ENCODE measurements at places on chromosomes 5 and 9.

DNA sequence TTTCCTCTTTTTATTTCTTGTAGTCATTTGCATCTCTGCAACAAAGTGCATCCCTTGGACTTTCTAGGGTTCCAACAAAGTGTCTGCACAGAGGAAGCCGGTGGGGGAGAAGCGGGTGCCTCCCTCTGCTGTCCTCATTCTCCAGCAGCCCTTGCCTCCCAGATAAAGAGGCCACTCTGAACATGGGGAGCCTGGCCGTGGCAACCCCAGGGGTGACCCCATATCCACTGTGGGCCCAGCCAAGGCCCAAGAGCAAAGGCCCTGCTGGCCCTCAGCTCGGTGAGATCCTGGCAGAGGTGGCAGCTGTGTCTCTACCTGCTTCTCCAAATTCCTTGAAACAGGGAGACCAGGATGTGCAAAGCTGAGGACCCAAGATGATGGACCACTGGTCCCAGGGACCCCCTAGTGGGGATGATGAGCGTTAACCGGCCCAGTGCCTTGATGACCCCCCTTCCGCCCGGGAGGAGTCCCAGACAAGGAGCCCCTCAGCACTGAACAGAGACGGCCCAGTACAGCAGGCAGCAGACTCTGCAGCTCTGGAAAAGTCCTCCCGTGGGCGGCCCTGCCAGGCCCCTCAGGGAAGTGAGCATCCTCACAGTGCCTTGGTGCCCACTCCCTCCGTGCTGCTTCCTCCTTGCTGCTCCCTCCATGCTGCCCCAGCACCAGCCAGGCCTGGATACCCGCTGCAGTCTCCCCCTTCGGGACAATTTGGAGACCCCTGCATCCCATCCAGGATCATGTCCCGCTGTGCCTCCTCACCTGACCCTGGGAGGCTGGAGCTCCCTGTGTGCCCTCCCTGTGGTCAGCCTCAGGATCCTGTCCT lies 62.5 kb downstream of the MRPL36 start:
- no peak for DNase-seq

GRCh38 chr9:126489581-126490213 lies 124.0 kb upstream of the LMX1B start:
- no peak for DNase-seq

DNA sequence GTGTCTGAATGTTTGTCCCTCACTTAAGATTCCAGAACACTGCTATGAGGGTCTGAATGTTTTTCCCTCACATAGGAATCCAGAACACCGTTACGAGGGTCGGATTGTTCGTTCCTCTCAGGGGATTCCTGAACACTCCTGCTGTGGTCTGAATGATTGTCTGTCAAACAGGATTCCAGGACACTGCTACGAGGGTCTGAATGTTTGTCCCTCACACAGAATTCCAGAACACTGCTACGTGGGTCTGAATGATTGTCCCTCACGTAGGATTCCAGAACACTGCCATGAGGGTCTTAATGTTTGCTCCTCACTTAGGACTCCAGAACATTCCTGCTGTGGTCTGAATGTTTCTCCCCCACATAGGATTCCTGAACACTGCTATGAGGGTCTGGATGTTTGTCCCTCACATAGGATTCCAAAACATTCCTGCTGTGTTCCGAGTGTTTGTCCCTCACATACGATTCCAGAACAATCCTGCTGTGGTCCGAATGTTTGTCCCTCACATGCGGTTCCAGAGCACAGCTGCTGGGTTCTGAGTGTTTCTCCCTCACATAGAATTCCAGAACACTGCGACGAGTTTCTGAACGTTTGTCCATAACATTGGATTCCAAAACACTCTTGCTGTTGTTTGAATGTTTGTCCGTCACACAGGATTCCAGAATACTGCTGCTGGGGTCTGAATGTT lies 199.5 kb downstream of the FOXD4L6 start:
- no peak for DNase-seq

DNA sequence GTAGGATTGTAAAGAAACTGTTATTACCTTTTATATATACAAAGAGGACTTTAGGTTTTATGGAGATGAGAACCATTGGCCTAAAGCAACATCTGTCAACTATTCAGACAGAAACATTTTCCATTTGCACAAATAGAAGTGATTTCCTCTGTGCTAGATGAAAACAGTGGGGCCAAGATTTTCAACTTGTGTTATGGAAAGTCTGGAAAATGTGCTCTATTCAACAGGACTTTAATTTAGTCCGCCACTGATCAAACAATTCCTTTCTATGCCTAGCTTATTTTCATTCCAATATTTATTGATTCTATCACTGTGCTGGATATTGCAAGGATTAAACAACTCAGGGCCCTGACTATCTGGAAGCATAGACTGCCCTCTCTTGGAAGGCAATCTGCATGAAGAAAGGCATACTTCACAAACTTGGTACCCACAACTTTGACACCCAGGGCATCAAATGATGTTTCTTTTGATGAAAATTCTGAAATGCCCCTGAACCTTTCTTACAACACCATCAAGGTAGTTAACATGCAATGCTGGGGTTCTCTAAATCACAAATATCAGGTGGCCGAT lies 126.6 kb upstream of the HMHB1 start:
- DNase-seq: no peak

GRCh38 chr5:5025774-5026408 lies 114.2 kb upstream of the ADAMTS16 start:
- no peak for DNase-seq

DNA sequence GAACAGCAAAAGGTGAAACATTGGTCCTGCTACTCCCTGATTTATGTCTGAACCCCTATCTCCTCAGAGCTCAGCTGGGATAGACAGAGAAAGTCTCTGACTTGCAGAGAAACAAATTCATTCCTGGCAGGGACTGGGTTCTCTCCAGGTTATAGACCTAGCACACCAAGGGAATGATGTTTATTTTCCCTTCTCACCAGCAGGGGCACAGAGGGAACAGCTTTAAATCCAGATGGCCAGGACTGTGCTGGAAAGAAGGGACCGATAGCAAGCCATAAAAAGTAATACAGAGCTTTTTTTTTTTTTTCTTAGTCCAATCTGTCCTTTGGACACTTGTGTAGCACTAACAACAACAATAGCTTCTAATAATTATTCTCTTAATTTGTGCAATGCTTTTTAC lies 141.1 kb upstream of the C9orf72 start:
- DNase-seq: no peak

DNA sequence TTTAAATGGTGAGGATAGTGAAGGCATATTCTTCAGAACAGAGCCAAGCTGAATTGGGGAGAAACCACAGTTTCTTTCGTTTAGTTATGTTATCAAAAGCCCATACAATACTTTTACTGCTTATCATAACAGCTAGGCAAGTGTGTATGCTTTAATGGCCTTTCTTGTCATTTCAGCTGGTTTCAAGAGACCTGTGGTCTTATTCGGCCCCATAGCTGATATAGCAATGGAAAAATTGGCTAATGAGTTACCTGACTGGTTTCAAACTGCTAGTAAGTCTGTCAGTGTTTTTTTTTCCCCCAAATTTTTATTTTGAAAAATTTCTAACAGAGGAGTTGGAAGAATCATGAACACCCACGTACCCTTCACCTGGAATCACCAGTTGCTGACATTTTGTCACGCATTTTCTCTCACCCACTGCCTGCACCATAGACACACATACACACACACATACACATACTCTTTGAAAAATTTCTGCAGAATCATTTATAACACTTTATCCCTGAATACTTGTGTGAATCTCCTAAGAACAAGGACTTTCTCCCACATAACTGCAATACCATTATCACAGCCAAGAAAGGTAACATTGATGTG lies 63.7 kb downstream of the TJP2 start:
- DNase-seq: no peak

DNA sequence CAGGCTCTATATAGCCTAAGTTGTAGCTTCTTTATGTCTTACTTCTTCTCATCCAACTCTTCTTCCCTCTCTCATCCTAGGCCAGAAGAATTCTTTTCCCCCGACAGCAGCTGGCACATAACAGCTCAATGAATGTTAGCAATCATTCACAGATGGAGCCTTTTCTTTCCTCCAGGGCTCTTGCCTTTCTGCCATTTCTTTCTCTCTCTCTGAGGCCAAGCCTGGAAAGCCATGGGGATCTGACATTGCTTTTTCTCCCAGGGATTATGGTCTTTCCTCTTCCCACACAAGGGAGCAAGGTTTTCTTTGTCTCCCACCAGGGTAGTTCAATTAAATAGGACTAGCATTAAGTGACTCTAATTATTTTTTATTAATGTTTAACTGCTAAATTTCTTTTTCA lies 20.5 kb downstream of the SMIM15 start:
- no peak for DNase-seq

GRCh38 chr9:128275198-128276007 lies at the start of gene GOLGA2:
Gene GOLGA2, minus strand, starts transcription at chr9:128276007. Its CDS starts 31 bp downstream, at chr9:128275976.
- no peak for DNase-seq

DNA sequence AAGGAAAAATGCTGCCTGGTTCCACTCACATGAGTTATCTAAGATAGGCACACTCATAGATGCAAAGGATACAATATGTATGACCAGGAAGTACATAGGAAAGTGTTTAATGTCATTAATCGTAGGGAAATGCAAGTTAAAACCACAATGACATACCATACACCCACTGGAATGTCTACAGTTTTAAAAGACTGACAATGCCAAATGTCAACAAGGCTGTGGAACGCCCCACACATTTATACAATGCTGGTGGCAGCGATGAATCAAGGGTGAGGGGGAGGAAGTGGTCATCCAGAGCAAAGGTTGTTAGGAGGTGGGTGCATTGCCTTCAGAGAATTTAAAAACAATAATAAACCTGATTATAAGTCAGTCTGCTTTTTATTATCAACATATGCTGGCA lies 437.8 kb downstream of the ARHGEF28 start:
- no peak for DNase-seq

- DNase-seq: no peak
Measured at GRCh38 chr9:13758936-13759335, 479.4 kb upstream of the MPDZ start.

DNA sequence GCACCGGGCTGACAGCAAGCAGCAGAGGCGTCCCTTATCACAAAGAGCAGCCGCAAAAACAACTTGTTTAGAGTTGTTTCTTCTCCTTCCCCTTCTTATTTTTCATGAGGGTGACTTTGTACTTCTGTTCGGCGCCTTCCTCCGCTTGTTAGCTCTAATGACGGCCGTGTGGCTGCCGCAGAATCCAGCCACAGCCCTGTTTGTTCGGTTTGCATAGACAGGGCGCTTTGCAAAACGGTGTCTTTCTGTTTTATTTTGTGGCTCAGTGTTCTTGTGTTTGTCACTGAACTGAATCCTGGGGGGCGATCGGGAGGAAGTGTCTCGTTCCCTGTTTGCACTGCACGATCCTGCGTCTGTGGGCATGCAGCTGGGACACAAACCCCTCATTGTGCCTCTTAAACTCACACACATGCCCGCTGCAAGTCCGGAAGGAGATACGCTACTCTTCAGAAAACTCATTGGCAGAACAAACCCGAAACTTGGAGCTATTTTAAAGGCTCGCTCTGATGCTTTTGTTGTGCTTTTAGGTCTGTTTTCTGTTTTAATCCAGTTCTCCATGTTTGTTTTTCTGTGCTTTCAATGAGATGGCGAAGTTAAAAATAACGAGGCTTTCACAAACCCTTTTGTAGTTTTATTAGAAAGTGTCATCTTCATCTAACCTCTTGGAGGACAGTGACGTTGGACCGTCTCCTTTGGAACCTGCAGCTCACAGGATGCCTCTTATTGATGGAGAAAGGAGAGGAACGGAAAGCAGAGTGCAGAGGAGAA lies 213.9 kb downstream of the IRX2 start:
- no peak for DNase-seq

GRCh38 chr9:22005021-22005701 lies 3.9 kb downstream of the CDKN2B start:
- no peak for DNase-seq

GRCh38 chr9:94792511-94792910 lies 66.0 kb downstream of the AOPEP start:
- no peak for DNase-seq

- DNase-seq: no peak
Measured at GRCh38 chr5:149809931-149810691, 80.0 kb downstream of the PPARGC1B start.

GRCh38 chr9:95509851-95510708 lies 6.7 kb downstream of the PTCH1 start:
- DNase-seq: no peak

DNA sequence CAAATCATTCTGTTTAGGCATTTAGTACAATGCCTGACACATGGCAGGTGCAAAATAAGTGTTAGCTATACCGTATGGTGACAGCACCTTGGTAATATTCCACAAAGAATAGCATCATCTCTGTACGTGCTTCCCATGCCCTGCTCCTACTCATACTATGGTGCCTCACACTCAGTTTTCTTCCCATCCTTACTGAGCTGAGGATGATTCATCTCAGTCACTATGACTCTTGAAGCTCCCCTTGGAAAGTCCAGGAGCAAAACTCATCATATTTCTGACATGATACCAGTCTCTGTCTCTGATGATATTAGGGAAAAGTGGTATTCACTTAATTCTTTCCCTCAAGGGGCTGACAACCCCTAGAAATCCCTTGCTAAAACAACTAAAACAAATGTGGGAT lies 423.3 kb downstream of the EFNA5 start:
- DNase-seq: no peak

DNA sequence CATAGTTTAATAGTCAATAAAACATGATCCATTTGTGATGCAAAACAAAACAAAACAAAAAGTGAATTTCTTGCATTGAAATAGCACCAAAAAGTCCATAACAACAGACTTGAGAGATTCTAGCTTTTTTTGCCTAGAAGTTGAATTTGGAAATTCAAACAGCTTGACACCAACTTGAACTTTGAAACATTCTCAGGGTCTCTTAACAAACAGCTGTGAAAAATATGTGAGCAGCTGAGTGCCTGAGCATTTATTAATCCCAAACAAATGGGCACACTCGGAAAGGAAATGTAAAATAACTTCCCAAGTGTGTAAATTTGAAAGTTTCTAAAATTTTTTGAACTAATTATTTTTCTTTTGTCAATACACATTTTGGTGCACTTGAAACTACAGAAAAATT lies 56.0 kb upstream of the HMHB1 start:
- no peak for DNase-seq

GRCh38 chr9:18922161-18922885 lies 110.7 kb downstream of the SAXO1 start:
- DNase-seq: no peak

- no peak for DNase-seq
Measured at GRCh38 chr9:89716559-89716958, 111.7 kb downstream of the GADD45G start.

DNA sequence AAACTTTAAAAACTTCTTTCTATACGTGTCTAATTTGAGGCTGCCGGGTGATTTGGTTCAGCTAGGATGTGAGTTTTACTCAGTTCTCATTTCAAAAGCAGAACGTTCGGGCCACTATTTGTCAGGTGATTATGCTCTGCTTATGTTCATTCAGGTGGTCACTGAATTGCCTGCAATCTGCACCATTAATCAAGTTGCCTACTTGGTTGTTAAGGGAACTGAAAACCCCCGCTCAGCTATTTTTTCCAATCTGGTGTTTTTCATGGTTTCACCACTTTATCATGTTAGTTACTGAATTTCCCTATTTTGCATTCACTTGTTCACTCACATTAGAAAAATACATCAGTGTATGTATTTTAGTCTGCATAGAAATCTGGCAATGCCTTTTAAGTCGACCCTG lies 523.0 kb downstream of the CSNK1G3 start:
- no peak for DNase-seq

All from stimulated activated CD8-positive, alpha-beta memory T cell treated with anti-CD3 and anti-CD28 coated beads, Interleukin-15, amount 100 ng/mL, for 4 hours (primary cell).